ENCODE measurements at places on chromosomes 13 and 19. TPM values are rescaled to one million over a fixed set of nuclear protein-coding genes. Genes with fewer than 3 reads are reported as not detected.

CGB2 gene
- total RNA-seq: not detected

HSPB6 gene
- total RNA-seq: not detected

ICAM3 gene
- 25.1 TPM for total RNA-seq

GPC5 gene
- total RNA-seq: 0.02 TPM

FFAR3 gene
- not detected for total RNA-seq

NEK5 gene
- 0.22 TPM for total RNA-seq

KRI1 gene
- total RNA-seq: 10.2 TPM

CCNA1 gene
- not detected for total RNA-seq

VSTM2B gene
- total RNA-seq: not detected

ZFR2 gene
- total RNA-seq: 1.00 TPM

IGFL3 gene
- total RNA-seq: not detected

KANK3 gene
- 0.15 TPM for total RNA-seq

GRCh38 chr13:84405286-84405685 lies 523.0 kb upstream of the SLITRK1 start:
- DNase-seq: no peak

DNA sequence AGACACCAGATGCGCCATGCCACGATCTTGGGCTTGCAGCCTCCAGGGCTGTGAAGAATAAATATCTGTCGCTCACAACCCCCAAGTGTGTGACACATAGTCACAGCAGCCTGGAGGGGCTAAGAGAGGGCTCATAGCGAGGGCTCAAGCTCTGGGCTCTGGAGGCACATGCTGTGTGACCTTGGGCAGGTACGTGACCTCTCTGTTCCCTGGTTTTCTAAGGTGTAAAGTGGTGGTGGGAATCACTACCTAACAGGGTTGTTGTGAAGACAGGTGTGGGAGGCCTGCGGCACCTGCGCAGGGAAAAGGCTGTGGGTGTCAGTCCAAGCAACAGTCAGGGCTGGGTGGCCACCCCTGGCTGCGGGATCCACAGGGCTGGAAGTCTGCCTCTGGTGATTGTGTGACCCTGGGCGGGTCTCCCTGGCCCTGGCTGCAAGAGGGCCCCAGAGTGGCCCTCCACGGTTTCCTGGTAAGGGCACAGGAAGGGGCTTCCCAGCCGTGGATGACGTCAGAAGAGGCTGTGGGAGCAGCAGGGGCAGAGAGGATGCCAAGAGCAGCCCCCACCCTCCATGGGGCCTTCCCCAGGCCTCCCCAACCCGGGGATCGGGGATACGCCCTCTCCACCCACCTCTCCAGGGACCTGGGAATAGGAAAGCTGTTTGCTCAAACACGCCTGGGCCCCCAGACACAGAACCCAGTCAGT lies 218.8 kb upstream of the SGCG start:
- DNase-seq: no peak

DNA sequence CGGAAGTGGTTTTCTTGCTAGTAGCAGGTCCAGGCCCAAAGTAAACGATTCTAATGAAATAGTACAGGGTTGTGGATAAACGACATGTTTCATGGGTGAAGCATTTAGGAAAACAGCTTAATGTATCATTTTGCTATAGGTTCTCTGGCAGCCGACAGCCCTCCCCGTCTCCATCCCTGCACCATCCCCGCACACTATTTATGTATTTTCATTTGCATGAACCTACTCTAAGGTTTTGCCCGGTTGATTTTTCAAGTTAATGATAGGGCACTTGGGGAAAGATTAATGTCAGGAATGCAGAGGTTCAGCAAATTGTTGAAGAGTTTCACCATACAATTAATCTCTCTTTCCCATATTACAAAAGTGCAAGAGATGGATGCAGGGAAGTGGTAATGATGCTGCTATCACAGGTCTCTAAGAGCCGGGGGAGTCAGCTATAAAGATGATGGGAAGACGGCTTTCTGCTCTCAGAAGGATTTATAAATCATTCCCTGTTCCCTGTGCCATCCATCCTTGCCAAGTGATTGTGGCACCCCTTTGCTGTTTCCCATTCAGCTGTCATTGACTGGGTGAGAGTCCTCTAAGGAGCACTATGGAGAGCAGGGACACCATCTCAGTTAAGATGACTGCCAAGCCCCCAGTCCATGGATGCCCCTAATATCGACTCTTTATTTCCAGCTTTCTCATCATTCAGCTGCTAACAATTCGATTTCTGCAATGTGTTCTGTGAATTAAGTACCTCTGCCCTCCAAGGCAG lies 186.3 kb downstream of the IRS2 start:
- no peak for DNase-seq

DNA sequence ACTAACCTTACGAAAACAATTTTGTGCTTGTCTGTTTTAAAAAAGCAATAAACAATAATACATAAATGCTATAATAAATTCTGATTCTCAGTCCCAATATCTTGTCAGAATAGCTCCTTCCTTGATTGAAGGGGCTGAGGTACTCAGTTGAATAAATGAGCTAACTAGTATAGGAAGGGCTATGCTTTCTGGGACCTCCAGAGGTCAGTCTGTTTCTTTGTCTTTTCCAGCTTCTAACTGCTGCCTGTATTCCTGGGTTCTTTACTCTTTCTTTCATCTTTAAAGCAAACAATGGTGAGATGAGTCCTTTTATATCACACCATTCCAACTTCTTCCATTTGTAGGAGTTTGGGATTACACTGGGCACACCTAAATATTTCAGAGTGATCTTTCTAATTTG lies 1297.0 kb upstream of the ATXN8OS start:
- DNase-seq: peak; percentile 5

DNA sequence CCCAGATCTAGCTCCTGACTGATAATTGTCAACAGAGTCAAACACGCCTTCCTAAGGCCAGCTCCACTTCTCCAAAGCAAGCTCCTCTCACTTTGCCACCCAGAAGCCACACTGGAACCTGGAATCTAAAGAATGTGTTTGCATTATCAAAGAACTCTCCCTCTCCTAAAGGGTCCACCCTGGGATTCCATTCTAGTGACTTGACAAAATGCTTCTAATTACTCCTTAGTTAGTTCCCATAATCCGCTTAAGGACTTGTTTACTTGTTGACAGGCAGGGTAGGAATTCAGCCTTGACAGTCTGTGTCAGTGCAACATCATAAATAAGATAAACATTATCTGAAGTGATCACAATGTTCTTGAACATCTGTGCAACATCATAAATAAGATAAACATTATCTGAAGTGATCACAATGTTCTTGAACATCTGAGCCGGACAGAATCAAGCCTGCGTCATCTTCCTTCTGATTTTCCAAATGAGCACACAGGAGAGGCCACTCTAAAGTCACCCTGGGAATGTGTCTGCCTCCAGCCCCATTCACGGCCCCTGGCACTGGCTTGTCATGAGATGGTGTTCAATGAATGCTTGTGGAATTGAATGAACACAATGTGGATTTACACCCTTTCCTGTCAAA lies 512.1 kb downstream of the IRS2 start:
- DNase-seq: no peak

- DNase-seq: peak; percentile 50
Observed at GRCh38 chr13:21637296-21637695, 33.3 kb upstream of the MICU2 start.

- no peak for DNase-seq
Observed at GRCh38 chr13:113726961-113727411, 32.0 kb upstream of the TMEM255B start.

DNA sequence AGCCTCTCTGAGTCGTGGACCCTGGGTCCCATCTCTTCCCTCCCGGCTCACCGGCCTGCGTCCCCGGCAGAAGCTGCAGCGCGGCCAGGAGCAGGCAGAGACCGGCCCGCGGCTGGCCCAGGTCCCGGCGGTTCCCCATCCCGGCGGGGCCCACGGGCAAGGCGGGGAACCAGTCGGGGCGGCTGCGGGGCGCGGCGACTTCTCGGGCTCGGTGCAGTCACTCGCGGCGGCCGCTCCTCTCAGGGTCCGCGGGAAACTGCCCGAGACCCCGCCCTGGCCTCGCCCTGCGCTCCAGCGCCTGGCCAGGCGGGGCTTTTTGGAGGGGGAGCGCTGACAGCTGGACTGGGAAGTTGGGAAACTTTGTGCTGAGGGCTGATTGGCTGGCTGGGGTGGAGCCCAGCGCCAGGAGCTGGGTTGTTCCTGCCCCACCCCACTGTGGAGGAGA lies at the start of gene COL5A3:
COL5A3 (minus strand) TSS at position 258 of the 445 bp plus-strand sequence; CDS start at position 139, 119 bp downstream.
- no peak for DNase-seq

DNA sequence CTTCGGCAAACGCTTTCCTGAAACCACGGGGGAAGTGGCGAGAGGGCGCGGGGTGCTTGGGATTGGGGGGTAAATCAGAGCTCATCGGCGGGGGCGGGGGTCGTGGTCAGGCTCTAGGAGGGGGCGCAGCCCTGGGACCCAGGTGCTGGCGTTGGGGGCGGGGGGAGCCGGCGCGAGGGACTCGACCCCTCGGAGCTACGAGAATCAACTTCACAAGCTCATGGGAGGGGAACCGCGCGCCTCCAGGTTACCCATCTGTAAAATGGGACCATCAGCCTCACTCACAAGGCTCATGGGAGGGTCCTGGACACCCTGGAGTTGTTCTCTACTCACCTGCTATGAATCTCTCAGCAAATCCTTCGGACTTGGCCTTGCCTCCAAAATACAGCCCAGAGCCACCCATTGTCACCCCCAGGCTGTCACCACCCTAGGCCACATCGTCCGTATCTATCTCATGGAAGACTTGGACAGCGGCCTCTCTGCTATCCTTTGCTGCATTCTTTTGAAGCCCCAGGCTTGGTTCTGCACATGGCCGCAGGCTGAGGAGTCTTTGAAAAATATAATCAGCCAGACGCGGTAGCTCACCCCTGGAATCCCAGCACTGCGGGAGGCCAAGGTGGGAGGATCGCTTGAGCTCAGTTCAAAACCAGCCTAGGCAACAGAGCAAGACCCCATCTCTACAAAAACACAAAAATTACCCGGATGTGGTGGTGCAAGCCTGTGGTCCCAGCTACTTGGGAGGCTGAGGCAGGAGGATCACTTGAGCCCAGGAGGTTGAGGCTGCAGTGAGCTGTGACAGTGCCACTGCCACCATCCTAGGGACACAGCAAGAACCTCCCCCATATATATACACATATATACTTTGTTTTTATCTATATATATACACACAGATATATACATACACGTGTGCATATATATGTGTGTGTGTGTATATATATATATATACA lies 939 bp upstream of the RANBP3 start:
- no peak for DNase-seq

GRCh38 chr13:55087085-55087484 lies 2053.6 kb upstream of the PRR20A start:
- no peak for DNase-seq

GRCh38 chr19:14088634-14089411 lies 1.7 kb downstream of the SAMD1 start:
- no peak for DNase-seq

GRCh38 chr13:65921933-65922332 lies 1308.2 kb downstream of the PCDH9 start:
- no peak for DNase-seq

GRCh38 chr13:31172535-31172934 lies 10.8 kb upstream of the HSPH1 start:
- DNase-seq: peak; percentile 94

DNA sequence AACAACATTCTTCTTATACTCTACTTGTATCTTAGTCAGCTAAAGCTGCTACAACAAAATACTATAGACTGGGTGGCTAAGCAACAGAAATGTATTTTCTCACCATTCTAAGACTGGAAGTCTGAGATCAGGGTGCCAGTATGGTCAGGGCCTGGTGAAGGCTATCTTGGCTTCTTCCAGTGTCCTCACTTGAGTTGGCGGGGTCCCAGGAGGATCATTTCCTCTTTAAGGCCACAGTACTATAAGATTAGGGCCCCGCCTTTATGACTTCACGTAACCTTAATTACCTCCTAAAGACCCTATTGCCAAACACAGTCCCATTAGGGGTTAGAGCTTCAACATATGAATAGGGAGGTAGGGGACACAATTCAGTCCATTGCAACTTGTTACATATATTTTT lies 30.7 kb upstream of the DOCK9 start:
- DNase-seq: no peak

DNA sequence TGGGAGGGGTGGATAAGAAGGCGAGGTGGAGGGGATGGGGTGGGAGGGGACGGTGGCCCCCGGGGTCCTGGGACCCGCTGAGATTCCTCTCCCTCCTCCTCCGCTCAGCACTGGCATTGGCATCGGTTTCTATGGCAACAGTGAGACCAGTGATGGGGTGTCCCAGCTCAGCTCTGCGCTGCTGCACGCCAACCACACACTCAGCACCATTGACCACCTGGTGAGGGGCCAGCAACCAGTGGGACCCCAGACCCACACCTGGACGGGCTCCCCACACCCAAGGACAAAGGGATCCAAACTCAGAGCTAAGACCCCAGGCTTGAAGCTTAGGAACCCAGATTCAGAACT lies 5.9 kb downstream of the TTYH1 start:
- no peak for DNase-seq

- DNase-seq: no peak
Observed at GRCh38 chr13:34343413-34343940, 525.5 kb downstream of the RFC3 start.

DNA sequence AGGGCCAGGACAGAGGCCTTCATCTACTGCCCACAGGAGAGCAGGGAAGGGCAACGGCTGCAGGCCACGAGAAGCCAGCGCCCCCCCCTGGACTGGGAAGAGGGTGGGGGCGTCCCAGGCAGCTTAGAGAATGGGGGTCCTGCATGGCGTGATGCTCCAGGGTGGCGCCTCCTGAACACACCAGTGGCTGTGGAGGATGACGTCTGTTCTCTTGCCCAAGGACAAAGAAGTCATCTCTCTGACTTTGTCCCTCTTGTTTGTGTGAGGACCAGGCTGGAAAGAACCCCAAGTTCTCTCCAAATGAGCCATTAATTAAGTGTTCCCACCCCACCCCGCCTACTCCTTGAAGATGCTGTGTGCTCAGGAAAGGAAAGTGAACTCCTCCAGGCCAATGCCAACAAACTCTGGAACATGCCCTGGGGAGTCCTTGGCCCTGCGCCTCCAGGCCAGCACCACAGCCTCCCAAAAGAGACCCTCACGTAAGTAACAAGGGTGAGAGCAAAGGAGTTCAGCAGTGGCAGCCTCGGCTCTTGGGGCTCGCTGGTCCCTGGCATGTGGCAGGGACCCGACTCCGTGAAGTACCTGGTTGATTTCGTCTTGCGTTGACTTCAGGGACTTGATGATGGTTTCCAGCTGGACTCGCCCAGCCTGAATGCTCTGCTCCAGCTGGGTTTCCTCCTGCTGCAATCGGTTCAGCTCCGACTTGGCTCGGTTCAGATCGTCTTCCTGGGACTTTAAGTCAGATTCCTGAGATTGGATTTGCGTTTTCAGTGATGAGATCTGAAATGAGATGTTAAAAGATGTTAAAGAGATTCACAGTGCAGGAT lies 68.4 kb downstream of the EPS15L1 start:
- no peak for DNase-seq

- DNase-seq: no peak
Observed at GRCh38 chr19:22622901-22623840, 11.0 kb upstream of the ZNF492 start.

GRCh38 chr13:55007681-55008080 lies 1979.1 kb downstream of the OLFM4 start:
- DNase-seq: no peak

- DNase-seq: peak; percentile 79
Observed at GRCh38 chr19:18029617-18030338, 21.8 kb downstream of the ARRDC2 start.

- DNase-seq: no peak
Observed at GRCh38 chr19:12789098-12789903, 2.0 kb upstream of the JUNB start.
